ENCODE measurements at places on chromosomes 2 and 18.
A peak's percentile ranks its signal among the peaks of the same experiment; 100 is the strongest.

- no peak for DNase-seq
These were observed 94.9 kb downstream of the FAM161A start for GRCh38 chr2:61759005-61759404.

DNA sequence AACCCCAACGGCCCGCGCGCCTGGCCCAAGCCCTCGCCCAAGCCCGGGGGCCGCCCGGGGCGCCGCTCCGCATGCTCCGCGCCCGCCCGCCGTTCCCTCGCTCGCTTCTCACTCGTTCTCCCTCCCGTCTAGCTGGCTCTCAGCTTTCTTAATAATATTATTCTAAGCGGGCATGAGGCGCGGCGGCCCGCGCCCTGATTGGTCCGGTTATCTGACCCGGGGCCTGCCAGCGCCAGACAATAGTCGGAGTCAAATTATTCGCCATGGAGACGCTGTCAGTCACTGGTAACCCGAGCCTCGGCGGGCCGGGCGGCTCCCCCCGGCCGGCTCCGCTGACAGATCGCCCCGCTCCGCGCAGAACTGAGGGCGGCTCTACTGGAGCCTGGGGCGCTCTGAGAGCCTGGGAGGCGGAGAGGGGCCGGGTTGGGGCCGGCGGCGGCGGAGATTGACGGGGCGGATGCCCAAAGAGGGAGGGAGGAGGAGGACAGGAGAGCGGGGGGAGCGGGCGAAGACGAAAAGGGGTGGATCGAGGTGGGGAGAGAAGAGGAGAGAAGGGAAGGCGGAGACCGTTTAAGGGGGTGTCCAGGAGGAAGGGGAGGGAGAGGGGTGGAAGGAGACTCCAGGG, at the start of gene SIX2:
SIX2 (minus strand) TSS at position 150 of the 625 bp plus-strand sequence. CDS start 342 bp downstream, outside the sequence.
- no peak for DNase-seq

- DNase-seq = no peak
These were observed 188.7 kb upstream of the SALL3 start for GRCh38 chr18:78790960-78791359.

DNA sequence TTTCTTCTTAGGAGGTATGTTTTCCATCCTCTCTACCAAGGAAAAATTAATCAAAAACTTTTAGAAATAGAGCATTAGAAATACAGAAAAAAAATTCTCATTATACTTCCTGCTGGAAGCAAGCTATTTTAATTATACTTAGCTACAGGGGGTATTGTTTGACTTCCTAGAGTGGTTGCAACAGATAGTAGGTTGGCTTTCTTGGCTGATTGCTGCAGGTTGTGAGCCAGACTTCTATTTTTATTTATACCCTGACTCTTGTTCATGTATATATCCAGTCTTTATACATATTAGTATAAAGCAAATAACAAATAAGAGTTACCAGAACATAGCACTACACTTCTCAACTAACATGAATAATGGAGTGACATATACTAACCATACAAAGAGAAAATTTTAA, 460.8 kb upstream of the REG3G start:
- no peak for DNase-seq

GRCh38 chr18:57211412-57211750, 64.5 kb downstream of the BOD1L2 start:
- no peak for DNase-seq

- no peak for DNase-seq
These were observed 101.8 kb downstream of the CD226 start for GRCh38 chr18:69845593-69846506.

GRCh38 chr2:210617732-210618330, 61.4 kb downstream of the CPS1 start:
- no peak for DNase-seq

DNA sequence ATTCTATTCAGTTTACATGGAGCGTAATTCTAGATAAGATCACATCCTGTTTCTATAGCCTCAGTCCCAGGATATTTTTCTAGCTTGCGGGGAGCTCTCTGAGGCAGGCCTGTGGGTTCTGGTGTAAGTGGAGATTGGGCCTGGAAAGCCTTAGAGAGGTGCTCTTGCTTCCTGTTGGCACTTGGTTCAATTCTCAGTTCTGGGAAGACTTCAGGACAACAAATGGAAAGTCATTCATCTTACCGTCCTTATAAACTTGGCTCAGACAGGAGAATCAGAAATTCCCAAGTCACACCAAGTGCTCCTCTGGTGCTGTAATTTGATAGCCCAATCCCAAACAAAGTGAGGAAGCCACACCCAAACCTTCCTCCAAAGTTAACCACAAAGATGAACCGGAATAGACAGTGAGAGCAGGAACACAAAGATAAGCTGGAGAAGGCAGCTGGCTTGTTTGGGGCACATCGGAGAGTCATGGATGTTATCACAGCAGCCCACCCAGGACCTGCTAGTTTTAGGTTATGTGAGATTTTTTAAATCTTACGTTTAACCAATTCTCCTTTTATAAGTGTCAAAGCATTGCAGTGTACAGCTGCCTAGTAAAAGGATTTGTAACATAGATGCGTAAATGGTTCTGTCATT, 144.3 kb upstream of the MAP3K20 start:
- no peak for DNase-seq

- DNase-seq = no peak
These were observed 172.7 kb downstream of the L3MBTL4 start for GRCh38 chr18:6242004-6242403.

DNA sequence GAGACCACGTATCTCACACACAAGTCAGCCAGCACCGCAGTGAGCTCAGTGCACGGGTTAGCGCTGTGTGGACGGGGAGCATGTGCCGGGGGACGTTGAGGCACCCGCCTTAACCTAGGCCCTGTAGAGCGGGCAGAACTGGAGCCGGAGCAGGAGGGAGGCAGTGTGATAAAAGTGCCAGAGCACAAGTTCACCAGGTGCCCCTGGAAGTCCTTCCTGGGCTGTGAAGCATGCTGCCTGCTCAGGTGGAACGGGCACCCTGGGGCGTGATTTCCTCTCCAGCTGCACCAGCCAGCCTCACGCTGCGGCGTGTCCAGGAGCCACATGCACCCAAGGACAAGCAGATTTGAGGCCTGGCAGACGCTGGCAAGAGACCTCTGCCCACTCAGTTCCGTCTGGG, 50.3 kb downstream of the ITGB1BP1 start:
- DNase-seq = no peak

GRCh38 chr18:80154293-80154692, 45.2 kb downstream of the ADNP2 start:
- peak; percentile 22 for DNase-seq

- no peak for DNase-seq
These were observed 48.5 kb upstream of the CAB39 start for GRCh38 chr2:230664128-230664527.

- no peak for DNase-seq
These were observed 129.8 kb upstream of the FSIP2 start for GRCh38 chr2:185608799-185609198.

- no peak for DNase-seq
These were observed 9.5 kb downstream of the KCMF1 start for GRCh38 chr2:84980263-84980983.

- DNase-seq = no peak
These were observed 194.9 kb downstream of the LRATD1 start for GRCh38 chr2:14827226-14828023.

- no peak for DNase-seq
These were observed 206.0 kb downstream of the ATAD2B start for GRCh38 chr2:23720705-23721453.

GRCh38 chr2:1591978-1592907, 152.1 kb downstream of the PXDN start:
- DNase-seq = no peak

- DNase-seq = peak; percentile 69
These were observed 18.9 kb upstream of the WDR33 start for GRCh38 chr2:127829845-127830246.

GRCh38 chr2:24009680-24010476, at the start of gene MFSD2B:
MFSD2B (plus strand) TSS chr2:24010085; CDS start chr2:24010097, 12 bp downstream.
- no peak for DNase-seq

GRCh38 chr2:88483200-88483599, 30.7 kb upstream of the FOXI3 start:
- no peak for DNase-seq

GRCh38 chr2:65530547-65531320, 98.3 kb upstream of the SPRED2 start:
- no peak for DNase-seq

- DNase-seq = peak; percentile 50
These were observed 49.0 kb downstream of the SETBP1 start for GRCh38 chr18:44729631-44730101.

GRCh38 chr2:2843969-2844548, 513.0 kb upstream of the MYT1L start:
- DNase-seq = no peak

DNA sequence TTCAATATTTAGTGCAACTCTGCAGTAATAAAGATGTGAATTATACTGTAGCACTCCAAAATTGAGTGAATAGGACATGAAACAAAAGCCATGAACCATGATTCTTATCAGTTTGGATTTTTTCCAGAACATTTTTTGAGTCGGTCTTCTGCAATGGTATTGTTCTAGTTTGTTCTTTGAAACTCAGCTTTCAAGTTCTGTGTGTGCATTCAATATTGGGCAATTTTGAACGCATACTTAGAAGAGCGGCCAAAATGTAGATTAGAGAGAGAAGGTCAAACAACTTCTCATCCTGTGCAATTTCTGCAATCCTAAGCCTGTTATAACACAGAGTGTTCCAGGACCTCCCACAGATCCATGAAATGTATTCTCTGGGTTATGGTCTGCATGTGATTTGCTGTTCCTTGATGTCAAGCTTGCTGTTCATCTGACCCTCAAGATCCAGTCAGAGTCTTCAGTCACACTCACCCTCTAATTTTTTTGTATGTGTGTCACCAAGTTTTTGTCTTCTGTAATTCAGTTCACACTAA, 48.3 kb downstream of the TSPYL6 start:
- no peak for DNase-seq

GRCh38 chr2:9556121-9556743, 602 bp upstream of the ADAM17 start:
- no peak for DNase-seq

DNA sequence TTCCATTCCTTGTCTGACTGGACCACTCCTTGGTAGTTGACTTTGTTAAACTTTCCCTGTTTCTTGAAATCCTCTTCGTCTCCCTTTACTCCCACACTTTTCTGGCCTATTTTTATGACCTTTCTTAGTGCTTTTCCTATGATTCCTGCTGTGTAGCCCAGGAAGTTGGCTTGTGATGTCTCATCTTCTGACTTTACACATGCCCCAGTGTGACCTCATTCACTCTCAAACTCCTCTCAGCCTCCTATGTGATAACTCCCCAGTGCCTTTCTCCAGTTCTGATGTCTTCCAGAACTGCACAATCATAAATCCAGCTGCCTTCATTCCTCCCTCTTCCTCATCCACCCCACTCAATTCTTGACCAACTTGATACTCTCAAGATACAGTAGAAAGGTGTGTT, 407.6 kb downstream of the TGIF1 start:
- DNase-seq = no peak

DNA sequence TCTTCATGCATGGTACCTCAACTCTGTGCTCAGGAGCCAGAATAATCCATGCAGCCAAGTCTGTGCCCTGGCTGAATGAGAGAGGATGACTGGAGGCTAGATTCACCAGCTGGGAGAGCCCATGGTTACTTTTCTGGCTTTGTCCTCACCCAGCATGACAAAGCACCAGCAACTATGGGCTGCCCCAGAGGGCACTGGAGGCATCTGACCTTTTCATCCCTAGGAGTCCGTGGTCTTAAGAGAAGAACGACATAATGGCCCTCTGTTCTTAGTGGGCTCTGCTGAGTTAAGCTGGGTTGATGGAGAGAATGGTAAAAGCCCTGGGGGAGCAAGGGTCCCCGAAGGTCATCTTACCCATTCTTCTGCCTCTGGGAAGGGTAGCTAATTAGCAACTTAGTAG, 54.6 kb upstream of the TNP1 start:
- DNase-seq = no peak

Data from CD4-positive, alpha-beta T cell treated with Interferon gamma for 1 hour (primary cell).